Activated naive CD4-positive, alpha-beta T cell treated with anti-CD3 and anti-CD28 coated beads, Interleukin-2, amount 10 ng/mL, durations not matched to agents 7 days and 5 days (primary cell): ENCODE measurements at places on chromosomes 1 and 21.

DNA sequence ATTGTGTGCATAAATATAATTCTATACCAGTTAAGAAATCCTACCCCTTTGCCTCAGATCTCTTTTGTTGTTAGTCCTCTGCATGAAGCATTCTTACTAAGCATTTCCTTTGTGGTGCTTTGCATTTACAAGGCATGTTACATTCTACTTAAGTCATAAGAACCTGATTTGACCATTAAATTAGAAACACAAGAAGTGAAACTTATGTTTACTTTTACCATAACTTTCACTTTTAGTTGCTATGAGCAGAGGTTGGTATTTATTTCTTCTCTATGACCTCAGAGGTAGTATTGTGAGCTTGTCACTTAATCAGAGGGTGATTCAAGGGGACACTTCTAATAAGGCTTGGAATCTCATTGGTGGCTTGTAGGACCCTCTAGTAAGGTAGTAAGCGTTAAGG, 9.0 kb downstream of the FAM20B start:
- H3K4me1 ChIP-seq, result peaks cover 86% of the 10 kb centered on the region
- DNase-seq, result no peak
- no peaks in the 10 kb centered on the region for H3K27me3 ChIP-seq
- peaks cover 5% of the 10 kb centered on the region for H3K36me3 ChIP-seq
- H3K27ac ChIP-seq, result peak overlapping the region; percentile 90

GRCh38 chr21:30882866-30883597, 1.7 kb upstream of the KRTAP11-1 start:
- DNase-seq, result no peak
- no peak overlapping the region for H3K27ac ChIP-seq
- peaks cover 6% of the 10 kb centered on the region for H3K27me3 ChIP-seq
- no peaks in the 10 kb centered on the region for H3K4me1 ChIP-seq

DNA sequence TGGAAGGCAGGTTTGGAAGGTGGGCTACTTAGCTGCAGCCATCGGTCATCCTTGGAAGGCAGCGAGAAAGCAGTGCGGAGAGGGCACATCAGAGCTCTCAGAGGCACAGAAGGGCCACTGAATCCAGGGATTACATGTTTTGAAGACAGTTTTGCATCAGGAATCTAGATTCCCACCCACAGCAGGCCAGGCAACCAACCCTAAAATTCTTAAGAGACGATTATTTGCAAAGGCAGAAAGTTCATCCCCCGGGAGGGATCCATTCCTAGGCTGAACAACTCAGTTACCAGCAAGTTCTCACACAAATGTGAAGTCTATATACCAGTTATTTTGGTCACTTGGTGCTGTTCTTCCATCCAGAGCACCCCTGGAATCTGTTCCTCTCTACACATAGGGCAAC, 457.3 kb upstream of the VAMP3 start:
- H3K4me1 ChIP-seq, result no peaks in the 10 kb centered on the region
- no peaks in the 10 kb centered on the region for H3K36me3 ChIP-seq
- no peak overlapping the region for H3K4me3 ChIP-seq
- peaks cover 12% of the 10 kb centered on the region for H3K27me3 ChIP-seq
- no peak overlapping the region for H3K27ac ChIP-seq
- DNase-seq, result no peak

DNA sequence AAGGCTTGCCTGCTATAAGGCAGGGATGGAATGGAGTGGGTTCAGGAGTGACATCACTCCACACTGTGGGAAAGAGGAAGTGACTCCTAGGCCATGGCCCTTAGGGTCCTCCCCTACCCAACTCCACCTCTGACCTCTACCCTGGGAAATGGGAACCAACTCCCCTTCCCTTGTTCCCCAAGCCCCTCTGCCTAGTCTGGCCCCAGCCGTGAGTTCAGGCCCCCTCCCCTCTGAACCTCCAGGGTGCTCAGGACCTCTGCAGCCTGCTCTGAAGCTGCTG, 3.8 kb upstream of the GUCA2A start:
- H3K4me3 ChIP-seq, result no peak overlapping the region
- H3K27me3 ChIP-seq, result no peaks in the 10 kb centered on the region
- no peak overlapping the region for H3K27ac ChIP-seq
- H3K36me3 ChIP-seq, result no peaks in the 10 kb centered on the region
- no peaks in the 10 kb centered on the region for H3K4me1 ChIP-seq

DNA sequence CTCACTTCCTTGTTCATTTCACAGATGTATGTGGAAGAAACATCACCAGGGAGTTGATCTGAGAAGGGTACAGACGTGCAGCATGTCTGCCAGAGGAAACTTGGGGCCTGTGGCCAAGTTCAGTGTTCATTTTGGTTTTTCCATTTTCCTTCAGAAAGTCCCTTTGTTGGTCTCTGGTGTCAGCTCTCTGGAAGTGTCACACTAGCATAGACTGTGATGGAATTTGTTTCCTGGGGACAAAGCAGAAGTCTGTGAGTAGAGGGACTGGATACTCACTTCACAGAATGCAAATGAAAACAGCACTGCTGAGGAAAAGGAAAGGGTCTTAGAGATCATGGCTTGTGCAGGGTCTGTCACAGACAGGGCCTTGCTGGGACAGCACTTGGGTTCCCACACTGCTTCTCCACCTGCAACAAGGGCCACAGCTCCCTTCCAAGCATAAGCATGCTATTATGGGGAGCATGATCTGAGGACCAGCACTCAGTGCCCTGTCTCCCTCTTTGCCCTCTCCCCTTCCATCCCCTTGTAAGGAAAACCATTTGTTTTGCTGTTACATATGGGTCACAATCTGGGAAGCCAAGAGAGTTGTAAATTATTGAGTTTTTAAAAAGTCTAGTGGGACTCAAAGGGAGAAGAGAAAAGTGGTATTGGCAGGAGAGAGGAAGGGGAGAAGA, 31.4 kb upstream of the CD84 start:
- H3K27ac ChIP-seq, result peak overlapping the region; percentile 73
- H3K4me1 ChIP-seq, result peaks cover 53% of the 10 kb centered on the region
- H3K27me3 ChIP-seq, result no peaks in the 10 kb centered on the region
- H3K4me3 ChIP-seq, result no peak overlapping the region

DNA sequence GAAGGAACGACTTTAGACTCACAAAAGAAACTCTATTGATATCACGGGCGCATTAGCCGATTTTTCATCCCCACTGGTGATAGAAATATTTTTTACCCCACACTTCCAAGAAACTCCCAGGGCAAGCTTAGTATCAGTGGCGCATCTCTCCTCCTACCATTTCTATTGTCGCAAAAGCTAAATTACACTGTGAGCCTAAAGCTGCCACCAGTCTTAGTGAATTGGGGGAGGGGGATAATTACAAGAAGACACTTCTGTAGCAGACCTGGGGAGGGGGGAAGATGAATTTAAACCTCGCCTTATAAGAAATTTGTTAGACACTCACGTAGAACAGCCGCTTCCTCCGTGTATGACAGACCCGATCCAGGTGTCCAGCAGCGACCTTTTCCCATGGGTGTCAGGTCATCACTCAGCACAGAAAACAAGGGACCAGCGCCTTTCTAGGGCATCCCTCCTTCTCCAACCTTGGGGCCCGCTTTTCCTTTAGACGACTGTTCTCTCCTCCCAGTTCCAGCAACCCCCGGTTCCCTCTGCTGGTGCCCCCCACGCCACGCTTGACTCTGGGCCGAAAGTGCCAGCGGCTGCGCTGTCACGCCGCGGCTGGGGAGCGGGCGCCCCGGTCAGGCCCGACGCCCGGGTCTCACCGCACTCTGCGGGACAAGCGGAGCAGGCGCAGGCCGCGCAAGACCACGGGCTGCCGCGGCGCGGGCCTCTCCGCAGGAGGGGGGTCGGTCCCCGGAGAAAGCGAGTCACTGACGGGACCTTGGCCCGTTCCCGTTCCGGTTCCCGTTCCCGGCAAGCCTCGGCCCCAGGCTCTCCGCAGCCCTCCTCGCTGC, 821 bp downstream of the PHC2 start:
- peaks cover 5% of the 10 kb centered on the region for H3K4me1 ChIP-seq
- peaks cover 34% of the 10 kb centered on the region for H3K27me3 ChIP-seq
- no peak overlapping the region for H3K4me3 ChIP-seq
- no peak overlapping the region for H3K27ac ChIP-seq
- DNase-seq, result peak; percentile 33

GRCh38 chr21:42843056-42843455, 36.3 kb downstream of the WDR4 start:
- H3K4me1 ChIP-seq, result no peaks in the 10 kb centered on the region
- no peaks in the 10 kb centered on the region for H3K27me3 ChIP-seq
- peaks cover 27% of the 10 kb centered on the region for H3K36me3 ChIP-seq
- no peak overlapping the region for H3K27ac ChIP-seq

DNA sequence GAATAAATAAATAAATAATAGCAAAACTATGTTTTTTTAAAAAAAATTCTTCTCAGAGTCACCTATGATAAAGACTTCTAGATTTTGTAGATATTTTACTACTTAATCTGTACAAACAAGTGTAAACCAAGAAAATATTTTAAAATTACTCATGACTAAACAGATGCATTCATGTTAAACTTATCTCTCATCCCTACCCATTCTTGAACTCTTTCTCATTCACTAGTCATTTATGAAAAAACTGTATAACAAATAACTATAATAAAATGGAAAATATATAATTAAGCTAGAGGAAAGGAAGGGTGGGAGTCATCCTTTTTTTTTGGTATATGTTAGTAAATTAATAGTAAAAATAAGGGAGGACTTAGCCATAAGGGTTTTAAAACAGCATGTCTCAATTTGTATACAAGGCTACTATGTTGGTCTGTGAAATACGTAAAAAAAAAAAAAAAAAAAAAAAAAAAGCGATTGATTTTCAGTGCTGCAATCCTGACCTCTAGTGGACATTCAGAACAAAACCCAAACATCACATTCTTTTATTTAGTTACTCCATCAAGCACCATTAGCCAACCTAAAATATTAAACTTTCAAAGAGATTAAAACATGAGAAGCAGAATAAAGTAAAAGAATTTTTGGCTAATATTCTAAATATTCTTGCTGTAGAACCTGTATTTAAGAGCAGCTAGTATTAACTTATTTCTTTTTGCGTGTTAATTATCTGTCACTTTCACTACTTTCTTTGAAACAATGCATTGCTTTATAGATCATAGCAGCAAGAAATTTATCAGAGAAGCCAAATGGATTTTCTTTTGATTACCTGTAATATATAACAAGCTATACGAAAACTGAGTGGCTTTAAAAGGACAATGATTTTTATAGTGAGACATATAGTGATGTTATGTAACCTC, 255.8 kb upstream of the CACYBP start:
- no peaks in the 10 kb centered on the region for H3K27me3 ChIP-seq
- no peaks in the 10 kb centered on the region for H3K4me1 ChIP-seq
- no peaks in the 10 kb centered on the region for H3K36me3 ChIP-seq
- no peak for DNase-seq

- no peak overlapping the region for H3K4me3 ChIP-seq
- DNase-seq, result no peak
- H3K4me1 ChIP-seq, result peaks cover 72% of the 10 kb centered on the region
- H3K36me3 ChIP-seq, result peaks cover 6% of the 10 kb centered on the region
- no peaks in the 10 kb centered on the region for H3K27me3 ChIP-seq
These were observed 25.2 kb downstream of the MAPKAPK2 start for GRCh38 chr1:206709772-206710459.

GRCh38 chr1:195789321-195789720, 818.9 kb downstream of the KCNT2 start:
- H3K4me1 ChIP-seq, result no peaks in the 10 kb centered on the region
- no peaks in the 10 kb centered on the region for H3K36me3 ChIP-seq
- no peak overlapping the region for H3K4me3 ChIP-seq

DNA sequence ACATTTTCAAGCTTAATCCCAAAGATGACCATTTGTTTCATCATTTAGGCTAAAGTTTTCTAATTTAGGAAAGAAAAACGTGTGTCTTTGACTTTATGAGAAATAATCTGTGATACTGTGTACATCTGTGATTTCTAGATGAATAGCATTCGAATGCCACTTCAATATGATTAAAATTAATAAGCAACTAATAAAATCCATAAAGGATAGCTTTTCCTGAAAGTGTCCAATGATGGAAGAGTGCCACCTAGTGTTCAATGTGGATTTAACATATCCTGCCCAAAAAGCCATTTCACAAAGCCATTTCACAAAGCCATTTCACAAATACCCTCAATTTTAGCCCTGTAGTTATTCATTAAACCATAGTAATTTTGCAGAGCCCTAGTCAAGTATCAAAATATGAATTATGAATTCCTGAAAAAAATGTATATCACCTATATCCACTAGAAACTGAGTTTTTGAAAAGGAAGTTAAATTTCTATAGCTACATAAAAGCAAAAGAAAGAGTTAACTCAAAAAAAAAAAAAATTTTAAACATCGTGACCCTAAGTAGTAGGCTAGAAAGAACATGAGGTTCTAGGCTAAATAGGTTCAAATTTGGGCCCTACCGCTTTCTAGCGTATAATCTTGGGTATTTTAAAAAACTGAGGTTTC, 19.1 kb downstream of the NME7 start:
- DNase-seq, result no peak
- H3K27ac ChIP-seq, result no peak overlapping the region
- H3K27me3 ChIP-seq, result peaks cover 4% of the 10 kb centered on the region
- H3K4me3 ChIP-seq, result no peak overlapping the region
- H3K4me1 ChIP-seq, result peaks cover 2% of the 10 kb centered on the region
- H3K36me3 ChIP-seq, result peaks cover 1% of the 10 kb centered on the region

GRCh38 chr1:33042831-33043230, 6.1 kb upstream of the AK2 start:
- no peak for DNase-seq
- H3K4me3 ChIP-seq, result no peak overlapping the region
- peaks cover 11% of the 10 kb centered on the region for H3K4me1 ChIP-seq
- no peaks in the 10 kb centered on the region for H3K36me3 ChIP-seq
- H3K27ac ChIP-seq, result no peak overlapping the region
- H3K27me3 ChIP-seq, result peaks cover 50% of the 10 kb centered on the region

DNA sequence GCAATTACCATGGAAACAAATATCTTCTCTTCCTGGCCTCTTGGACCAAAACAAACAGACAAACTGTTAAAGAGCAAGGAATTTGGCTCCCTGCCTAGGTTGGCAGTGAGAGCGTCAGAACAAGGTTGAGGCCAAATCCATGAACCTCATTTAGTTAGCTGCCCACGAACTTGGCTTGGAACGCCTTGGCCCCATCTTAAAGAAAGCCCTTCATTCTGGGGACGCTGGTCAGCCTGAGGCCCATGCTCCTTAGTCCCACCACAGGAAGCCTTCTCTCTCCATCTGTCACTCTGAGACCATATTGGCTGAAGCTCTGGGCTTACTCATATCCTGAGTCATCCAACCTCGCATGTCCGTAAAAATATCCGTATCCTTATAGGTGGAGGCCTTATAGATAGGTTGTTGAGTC, 62.4 kb upstream of the DIRAS3 start:
- H3K27ac ChIP-seq, result no peak overlapping the region
- H3K36me3 ChIP-seq, result no peaks in the 10 kb centered on the region
- peaks cover 9% of the 10 kb centered on the region for H3K27me3 ChIP-seq

DNA sequence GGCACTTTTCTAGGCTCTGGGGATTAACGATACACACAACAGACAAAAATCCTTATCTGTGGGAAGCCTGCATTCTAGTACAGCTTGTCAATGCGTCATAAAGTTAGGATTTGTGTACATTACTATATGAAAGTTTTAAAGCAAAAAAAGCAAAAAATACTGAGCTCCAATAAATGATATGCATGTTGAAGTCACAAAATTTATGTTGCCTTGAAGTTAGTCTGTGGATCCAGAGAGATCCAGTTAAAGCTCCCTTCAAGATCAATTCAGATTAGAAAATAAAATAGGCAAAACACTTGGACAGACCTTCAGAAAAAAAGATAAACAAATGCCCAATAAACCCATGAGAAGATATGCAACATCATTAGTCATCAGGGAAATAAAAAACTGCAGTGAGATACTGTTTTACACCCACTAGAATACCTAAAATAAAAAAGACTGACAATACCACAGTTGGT, 33.1 kb upstream of the KCNQ4 start:
- H3K4me3 ChIP-seq, result no peak overlapping the region
- H3K27ac ChIP-seq, result peak overlapping the region; percentile 37
- no peaks in the 10 kb centered on the region for H3K27me3 ChIP-seq
- peaks cover 17% of the 10 kb centered on the region for H3K4me1 ChIP-seq
- peaks cover 68% of the 10 kb centered on the region for H3K36me3 ChIP-seq
- no peak for DNase-seq
